Stimulated activated CD4-positive, alpha-beta T cell treated with anti-CD3 and anti-CD28 coated beads, Interleukin-12 subunit alpha, Interleukin-12 subunit beta, amount 100 ng/mL, for 24 hours (primary cell): ENCODE measurements at places on chromosomes 2 and 18.

DNA sequence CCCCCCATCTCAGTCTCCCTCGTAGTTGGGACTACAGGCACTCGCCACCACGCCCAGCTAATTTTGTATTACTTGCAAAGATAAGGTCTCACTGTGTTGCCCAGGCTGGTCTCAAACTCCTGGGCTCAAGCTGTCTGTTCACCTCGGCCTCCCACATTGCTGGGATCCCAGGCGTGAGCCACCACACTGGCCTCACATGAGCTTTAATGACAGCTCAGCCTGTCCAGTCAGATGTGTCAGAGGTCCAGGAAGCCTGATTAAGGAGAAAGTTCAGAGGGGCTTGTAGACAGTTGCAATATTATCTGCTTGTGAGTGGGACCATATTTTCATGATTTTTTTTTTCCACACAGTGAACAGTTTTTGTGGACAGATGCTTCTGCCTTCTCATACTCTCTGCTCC, 82.0 kb downstream of the LIMS1 start:
- no peak for DNase-seq

DNA sequence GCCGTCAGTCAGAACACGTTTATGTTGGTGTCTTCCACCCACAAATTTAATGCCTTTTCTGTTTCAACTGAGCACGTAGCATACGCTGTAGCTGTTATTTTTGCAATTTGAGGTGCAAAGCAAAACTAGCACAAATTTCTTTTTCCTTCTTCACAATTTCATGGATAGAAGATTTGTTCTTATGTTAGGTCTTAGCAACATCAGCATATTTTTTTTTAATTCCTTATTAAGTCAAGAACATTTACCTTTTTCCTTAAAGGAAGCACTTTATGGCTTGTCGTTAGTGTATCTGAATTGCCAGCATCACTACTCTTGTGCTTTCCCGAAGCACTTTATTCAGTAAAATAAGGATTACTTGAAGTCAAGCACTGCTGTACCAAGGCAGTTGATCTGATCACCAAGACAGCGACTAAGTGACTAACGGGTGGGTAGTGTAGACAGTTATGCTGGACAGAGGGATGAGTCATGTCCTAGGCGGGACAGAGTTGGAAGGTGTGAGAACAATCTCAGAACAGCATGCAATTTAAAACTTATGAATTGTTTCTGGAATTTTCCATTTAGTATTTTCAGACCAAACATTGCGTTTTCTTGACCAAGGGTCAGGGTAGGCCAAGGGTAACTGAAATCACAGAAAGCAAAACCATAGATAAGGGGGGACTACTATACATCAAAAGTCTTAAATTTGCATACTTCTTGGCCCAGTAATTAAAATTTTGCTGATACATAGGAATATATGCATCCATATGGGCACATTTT, 13.3 kb downstream of the BABAM2 start:
- DNase-seq = no peak

GRCh38 chr2:108377815-108378630, at the start of gene SULT1C4:
Gene SULT1C4, plus strand, starts transcription at chr2:108377954. Its CDS starts 384 bp downstream, at chr2:108378338.
- no peak for DNase-seq

- DNase-seq = no peak
These were observed 183.5 kb downstream of the AGAP1 start for GRCh38 chr2:235677276-235677788.

DNA sequence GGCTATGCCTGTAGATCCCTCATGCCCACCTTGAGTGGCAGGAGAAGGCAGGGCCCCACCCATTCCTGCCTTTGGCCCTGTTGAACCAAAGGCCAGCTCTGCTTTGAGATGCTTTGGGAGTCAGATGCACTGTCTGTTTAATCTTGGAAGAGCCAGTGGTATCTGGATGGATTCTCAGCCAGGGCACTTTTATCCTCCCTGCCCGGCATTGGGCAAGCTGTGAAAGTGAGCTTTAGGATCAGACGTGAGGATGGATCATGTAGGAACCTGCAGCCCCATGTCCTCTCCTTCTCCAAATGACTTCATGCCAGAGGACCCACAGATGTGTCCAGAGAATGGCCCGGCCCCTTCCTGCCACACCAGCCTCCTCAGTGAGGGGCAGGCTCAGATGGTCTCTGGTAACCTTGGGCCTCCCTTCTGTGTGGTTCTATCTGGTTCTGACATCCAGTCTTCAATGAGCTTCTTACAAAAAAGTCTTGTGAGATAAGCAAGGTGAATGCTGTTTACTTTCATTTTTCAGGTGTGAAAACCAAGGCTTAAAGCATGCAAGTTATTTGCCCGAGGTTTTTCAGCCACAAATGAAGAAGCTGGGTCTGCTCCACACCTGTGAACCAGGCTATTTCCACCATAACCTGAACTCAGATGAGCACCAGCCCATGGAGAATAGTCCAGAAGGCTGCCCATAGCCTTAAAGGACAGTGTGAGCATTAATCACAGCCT, 123.8 kb downstream of the KCTD1 start:
- DNase-seq = no peak

DNA sequence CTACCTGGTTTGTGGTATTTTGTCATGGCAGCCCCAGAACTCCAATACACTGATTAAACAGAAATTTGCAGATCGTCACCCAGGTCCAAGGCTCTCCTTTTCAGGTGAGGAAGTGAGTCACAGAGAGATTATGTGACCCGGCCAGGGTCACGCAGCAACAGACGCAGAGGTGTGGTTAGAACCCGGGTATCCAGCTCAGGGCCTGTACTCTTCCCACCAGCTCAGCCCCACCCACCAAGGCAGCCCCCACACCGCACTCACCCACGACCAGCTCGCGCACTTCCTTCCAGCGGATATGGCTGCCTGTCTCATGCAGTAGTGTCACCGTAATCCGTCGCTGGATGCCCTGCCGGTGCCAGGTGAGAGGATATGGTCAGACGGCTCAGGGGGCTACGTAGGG, 48.1 kb downstream of the AQP12A start:
- DNase-seq = no peak
